NCI-H1930 (cell line): ENCODE measurements at places on chromosomes 12 and 14.

GRCh38 chr14:73403181-73403752, 55.1 kb downstream of the NUMB start:
- DNase-seq = no peak

DNA sequence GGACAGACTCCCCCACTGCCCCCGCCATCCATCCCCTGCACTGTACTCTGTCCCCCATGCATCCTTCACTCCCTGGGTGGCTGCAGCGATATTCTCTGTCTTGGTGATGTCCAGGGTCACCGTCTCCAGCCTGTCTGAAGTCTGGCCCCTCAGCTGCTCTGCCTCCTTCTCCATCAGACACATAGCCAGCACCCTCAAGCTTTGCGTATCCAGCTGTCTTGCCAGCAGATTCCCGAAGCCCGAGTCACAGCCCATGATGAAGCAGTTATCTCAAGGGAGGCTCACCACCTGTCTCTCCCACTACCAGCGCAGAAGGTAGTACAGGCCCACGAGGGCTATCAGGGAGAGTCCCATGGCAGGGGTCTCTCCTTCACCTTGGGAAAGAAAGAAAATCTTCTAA, 77.8 kb downstream of the HSD17B6 start:
- no peak for DNase-seq

DNA sequence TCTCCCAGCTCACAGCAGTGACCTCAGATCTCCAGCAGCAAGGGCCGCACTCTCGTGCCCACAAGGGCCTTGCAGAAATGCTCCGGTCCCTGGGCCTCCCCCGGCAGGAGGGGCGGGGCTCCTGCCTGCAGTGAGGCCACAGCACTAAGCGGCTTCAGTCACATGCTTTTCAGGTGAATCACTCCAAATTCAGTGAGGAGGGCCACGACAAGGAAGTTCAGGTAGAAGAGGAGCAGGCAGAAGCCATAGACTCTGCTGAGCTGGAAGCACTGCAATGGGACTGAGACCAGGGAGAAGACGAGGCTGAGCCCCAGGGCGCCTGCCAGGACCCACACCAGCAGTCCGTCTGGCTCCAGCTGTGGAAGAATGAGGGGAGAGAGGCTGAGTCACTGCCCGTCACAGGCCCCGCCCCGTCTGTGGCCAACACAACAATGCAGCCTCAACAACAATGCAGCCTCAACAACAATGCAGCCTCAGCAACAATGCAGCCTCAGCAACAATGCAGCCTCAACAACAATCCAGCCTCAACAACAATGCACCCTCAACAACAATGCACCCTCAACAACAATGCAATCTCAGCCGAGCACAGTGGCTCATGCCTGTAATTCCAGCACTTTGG, 35.2 kb downstream of the SLC8B1 start:
- no peak for DNase-seq

DNA sequence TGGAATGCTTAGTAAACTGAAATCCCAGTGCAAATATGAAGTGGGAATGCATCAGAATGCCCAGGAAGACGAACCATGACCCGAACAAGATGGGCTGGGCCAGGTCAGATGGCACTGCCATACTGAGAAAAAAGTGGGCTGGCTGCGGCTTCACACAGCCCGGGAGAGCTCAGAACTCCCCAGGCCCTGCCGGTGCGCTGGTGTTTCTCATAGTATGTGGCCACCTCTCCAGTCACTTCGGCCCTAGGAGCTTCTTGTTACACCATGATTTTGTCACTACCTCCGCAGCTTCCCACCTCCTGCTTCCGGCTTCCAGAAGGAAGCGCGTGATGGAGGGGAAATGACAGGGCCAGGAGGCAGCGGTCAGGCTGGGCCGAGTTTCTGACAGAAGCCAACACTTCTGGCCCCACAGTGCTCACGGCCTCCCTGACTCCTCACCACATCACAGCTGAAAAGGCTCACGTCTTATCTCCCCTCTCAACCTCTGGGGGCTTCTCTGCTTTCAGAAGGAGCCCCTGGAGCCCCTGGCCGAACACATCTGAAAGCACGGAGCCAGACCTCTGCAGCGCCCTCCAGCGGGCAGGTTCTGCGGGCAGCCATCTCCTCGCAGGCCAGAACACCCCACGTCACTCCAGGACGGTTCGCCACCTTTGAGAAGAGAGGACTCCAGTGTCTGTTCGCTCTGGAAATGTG, 30.7 kb downstream of the DAD1 start:
- peak; percentile 12 for DNase-seq

DNA sequence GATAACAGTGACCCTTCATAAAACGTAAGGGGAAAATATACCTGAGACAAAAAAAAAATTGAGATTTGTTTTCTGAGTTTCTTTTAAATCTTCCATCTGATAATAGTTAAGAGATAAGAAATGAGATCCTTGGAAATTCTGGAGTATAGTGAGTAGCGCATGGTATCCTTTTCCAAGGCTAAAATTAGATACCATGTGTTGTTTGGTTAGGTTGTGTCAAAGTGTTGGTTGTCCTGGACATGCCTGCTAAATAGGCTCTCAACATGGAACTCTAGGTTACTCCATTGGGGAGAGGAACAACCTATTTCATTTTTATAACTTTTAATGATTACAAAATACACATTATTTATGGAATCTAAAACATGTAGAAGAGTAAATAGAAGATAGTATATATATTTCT, 14.8 kb downstream of the PYGL start:
- no peak for DNase-seq

GRCh38 chr14:21084998-21085853, 13.2 kb downstream of the ZNF219 start:
- DNase-seq = no peak

DNA sequence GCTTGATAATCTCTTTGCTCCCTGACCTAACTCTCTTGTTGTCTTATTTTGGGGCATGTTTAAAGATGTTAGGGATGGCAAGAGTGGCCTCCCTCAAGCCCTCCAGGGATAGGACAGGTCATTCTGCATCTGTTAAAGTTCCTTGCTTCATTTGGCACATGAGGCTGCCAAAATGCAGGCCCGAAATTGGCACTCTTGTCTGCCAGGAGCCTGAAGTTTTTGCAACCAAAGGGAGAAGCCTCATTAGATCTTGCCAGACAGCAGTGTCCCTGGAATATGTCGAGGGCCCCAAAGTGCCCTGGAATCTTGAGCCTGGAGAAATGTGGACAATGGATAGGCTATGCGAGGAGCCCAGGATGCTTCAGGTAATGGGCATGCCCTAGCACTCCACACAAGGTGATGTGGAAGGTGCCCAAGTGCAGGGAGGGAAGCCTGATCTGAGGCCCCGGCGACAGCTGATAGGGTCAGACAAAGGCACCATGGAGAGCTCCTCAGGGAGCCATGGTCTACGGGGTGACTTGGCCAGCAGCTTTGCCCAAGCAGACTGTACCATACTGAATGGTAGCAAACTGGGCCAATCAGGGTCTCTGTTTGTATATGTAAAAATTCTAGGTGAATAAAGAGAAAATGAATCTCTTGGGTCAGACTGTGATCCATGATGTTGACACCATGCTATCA, 173.0 kb upstream of the WSCD2 start:
- no peak for DNase-seq

DNA sequence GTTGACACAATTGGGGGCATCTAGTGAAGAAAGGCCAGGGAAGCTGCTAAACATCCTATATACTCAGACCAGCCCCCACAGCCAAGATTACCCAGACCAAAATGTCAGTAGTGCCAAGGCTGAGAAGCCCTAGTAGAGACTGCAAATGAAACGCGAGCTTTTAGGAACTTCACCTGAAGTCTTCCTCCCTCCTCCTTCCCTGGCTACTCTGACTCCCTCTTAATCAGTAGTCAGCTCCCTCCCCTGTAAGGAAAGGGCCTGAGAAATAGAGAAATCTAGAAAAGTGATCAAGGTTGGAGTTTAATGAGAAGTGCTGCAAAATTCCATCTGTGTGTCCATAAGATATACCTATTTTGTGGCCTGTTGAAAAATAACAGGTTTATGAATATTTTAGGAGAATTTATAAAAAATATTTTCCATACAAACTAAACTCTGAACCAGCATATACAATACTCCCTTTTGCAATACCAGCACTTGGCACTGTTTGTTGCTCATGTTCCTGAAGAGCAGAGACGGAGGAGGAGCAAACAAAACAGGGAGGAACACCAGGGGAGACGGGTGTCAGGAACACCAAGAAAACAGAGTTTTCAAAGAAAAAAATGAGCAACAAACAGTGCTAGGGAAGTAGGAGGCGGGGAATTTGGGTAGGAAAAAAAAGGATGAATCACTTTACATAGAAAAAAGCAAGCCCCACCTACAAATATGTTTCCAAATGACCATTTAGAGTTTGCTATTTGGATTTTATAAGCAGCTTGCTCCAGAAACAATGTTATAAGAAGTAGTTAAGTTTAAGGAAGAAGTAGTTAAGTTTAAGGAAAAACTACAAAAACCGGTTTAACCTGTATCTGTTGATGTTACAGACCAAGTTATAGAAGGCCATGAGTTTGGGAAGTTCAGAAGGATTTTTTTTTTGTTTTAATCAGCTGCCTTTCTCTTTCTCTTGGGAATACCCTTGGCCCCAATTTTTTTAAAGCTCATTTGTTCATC, 282.1 kb upstream of the GRIP1 start:
- DNase-seq = no peak

GRCh38 chr14:81523016-81523415, 10.6 kb downstream of the SEL1L start:
- no peak for DNase-seq

- DNase-seq = no peak
These were observed 38.0 kb downstream of the CCDC85C start for GRCh38 chr14:99566009-99566389.

GRCh38 chr12:107349008-107349747, 255.8 kb upstream of the CRY1 start:
- no peak for DNase-seq

DNA sequence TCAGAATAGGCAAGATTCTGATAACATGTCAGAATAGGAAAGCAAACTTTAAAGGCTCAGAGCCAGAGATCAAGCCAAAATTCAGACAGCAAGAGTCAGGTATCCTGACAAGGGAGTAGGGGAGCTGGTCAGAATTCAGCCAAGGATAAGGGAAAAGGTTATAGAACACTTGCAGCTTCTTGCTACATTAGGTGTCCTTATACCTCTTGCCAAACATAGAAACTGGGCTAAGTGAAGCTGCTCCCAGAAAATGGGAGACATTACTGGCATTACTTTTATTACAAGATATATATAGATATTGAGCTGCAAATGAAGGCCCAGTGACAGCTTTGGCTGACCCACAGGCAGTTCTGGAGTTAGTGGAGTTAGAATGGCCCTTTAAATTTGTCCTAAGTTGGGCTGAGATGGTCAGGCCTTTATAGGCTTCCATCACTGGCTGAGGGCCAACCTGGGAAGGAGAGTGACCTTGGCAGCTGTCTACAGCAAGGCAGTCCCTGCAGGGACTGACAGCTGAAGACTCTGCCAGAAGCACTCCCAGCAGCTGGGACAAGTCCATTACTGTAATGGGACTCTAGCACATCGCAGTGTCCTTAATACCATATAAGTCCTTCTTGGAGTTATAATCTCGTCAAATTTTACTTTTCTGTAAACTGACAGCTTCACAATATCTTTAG, 83.0 kb downstream of the LRRC9 start:
- DNase-seq = no peak

GRCh38 chr14:63956326-63956725, 103.5 kb downstream of the SYNE2 start:
- DNase-seq = no peak

GRCh38 chr14:75273272-75274049, 5.2 kb upstream of the FOS start:
- DNase-seq = no peak

DNA sequence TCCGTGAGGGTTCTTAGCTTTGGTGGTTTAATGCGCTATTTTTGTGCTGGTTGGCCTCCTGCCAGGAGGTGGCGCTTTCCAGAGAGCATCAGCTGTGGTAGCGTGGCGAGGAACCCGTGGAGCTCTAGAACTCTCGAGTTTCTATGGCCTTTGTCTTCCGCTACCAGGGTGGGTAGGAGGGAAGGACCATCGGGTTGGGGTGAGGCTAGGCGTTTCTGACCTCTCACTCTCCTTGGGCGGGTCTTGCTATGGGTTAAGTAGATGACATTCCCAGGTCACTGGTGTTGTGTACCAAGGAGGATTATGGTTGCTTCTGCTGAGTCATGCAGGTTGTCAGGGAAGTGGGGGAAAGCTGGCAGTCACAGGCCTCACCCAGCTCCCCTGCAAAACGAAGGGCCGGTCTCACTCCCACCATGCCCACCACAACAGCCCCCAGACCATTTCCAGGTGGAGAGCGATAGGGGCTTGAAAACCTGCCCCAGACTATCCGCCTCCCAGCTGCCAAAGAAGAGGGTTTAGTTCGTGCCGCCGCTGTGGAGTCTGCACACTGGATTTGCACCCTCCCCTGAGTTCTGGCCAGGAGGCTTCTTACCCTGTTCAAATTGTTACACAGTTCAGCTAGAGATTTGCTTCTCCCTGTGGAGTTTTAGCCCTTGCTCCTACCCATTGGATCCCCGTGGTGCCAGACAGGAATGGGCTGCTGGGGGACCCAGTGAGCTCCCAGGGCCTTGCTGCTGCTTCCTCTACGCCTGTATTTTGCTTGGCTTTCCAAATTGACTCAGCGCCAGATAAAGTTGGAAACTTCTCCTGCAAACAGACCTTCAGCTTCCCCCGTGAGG, 21.9 kb downstream of the RNFT2 start:
- no peak for DNase-seq

- no peak for DNase-seq
These were observed 231.2 kb downstream of the CHST11 start for GRCh38 chr12:104687823-104688573.

- DNase-seq = no peak
These were observed 16.7 kb upstream of the ZDHHC22 start for GRCh38 chr14:77158175-77158881.

DNA sequence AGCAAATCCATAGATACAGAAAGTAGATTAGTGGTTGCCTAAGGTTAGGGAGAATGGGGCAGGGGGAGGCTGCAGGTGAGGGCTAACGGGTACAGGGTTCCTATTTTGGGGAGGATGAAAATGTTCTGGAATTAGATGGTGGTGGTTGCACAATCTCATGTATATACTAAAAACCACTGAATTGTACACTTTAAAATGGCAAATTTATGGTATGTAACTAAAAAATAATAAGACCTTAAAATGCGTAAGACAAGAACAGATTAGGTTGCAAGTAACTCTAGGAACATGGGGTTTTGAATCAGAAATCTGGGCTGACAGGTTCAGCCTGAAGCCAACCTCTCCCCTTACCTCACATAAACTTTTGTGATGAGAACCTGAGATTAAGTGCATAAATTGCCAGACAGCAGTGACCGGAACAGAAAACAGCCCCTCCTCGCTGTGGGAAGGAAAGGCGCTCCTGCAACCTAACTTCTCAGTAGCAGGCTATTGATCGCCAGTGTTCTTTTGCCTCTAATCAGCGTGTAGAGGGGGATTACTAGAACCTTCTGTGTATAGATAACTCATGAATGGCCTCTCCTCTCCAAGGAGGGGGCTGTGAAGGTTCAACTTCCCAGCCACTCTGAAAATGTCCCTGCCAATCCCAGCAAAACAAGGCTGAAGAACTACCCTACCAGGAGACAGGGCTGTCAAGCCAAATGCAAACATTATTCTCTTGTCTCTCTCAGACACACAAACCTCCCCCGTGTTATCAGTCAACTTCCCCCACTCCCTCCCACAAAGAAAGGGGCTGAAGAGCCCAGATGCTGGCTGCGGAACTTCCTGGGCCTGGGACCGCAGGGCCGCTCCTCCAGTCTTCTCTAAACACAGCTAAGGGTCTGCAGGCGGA, 1.9 kb downstream of the SSH1 start:
- no peak for DNase-seq

GRCh38 chr12:81797100-81797499, 38.0 kb upstream of the PPFIA2 start:
- no peak for DNase-seq
